WTC11 (cell line): ENCODE measurements at places on chromosomes 5 and 9. TPM values are rescaled to one million over a fixed set of nuclear protein-coding genes. Genes with fewer than 3 reads are reported as not detected.

- no peak overlapping the region for H3K27ac ChIP-seq
- peak; percentile 42 for DNase-seq
- H3K27me3 ChIP-seq = no peaks in the 10 kb centered on the region
- H3K36me3 ChIP-seq = no peaks in the 10 kb centered on the region
- H3K4me1 ChIP-seq = peaks cover 12% of the 10 kb centered on the region
- H3K4me3 ChIP-seq = no peak overlapping the region
Measured at GRCh38 chr9:18297056-18297841, 176.7 kb upstream of the ADAMTSL1 start.

DNA sequence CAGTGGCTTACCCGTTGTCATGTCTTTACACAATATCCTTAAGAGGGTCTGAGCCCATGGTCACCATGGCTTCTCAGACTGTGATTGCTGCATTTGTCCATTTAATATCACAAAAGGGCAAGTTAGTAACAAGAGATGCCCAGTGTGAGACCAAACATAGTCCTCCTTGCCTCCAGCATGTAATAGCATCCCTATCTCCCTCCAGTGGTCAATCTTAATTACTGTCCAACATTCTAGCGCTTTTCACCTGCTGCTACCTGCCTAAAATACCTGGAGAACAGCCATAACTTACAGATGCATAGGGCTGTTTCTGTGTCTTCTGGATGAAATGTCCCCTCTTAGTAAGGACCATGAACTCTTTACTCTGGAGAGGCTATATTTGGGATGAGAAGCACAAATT lies 267.2 kb upstream of the DAB2 start:
- no peak for DNase-seq
- peaks cover 21% of the 10 kb centered on the region for H3K36me3 ChIP-seq
- no peak overlapping the region for H3K27ac ChIP-seq
- H3K4me3 ChIP-seq = no peak overlapping the region
- no peaks in the 10 kb centered on the region for H3K27me3 ChIP-seq

Gene ANKRA2
- total RNA-seq = 14.3 to 17.7 TPM (median 14.5 TPM) in 3 replicates

DNA sequence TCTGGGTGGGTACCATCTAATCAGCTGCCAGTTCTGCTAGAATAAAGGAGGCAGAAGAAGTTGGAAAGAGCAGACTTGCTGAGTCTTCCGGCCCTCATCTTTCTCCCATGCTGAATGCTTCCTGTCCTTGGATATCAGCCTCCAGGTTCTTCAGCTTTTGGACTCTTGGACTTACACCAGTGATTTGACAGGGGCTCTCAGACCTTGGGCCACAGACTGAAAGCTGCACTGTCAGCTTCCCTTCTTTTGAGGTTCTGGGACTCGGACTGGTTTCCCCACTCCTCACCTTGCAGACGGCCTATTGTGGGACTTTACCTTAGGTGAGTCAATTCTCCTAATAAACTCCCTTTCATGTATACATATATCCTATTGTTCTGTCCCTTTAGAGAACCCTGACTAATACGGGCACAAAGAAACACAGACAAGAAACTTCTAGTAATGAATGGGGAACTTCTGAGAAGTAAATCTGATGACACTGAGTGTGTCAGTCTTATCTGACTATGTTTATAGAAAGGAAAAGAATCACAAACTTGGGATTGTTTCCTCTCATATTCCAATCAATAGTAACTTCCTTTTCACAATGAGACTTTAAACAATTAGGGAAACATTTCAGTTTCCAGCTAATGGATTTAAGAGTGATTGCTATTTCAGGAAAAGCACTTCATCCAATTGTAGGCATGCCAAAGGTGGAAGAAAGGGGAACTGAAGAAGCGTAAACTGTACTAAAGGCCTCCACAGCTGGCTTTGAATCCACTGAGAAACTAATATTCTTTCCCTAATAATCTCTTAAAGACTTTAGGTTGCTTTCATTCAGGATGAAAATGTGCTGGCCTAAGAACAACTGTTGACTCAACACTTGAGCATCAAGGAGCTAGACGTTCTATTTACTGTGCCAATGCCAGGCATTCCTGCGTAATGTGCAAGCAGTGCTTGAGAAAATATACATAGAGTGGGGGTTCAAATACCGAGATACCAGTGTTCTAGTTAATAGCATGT lies 127.9 kb upstream of the PTGER4 start:
- H3K27me3 ChIP-seq = no peaks in the 10 kb centered on the region
- no peak overlapping the region for H3K27ac ChIP-seq
- no peaks in the 10 kb centered on the region for H3K36me3 ChIP-seq
- H3K4me3 ChIP-seq = no peak overlapping the region
- DNase-seq = no peak
- H3K4me1 ChIP-seq = peaks cover 9% of the 10 kb centered on the region
